ENCODE measurements at places on chromosomes 11 and 22. TPM values are rescaled to one million over a fixed set of nuclear protein-coding genes. Genes with fewer than 3 reads are reported as not detected.

Gene ARRB1
- total RNA-seq = 0.28 TPM

Gene KDM2A
- 28.5 TPM for total RNA-seq

Gene SIK3
- 12.2 TPM for total RNA-seq

Gene RAG1
- 0.99 TPM for total RNA-seq

Gene PGA4
- not detected for total RNA-seq

Gene THYN1
- total RNA-seq = 63.5 TPM

Gene GGTLC2
- total RNA-seq = not detected

Gene C11orf52
- total RNA-seq = 5.9 TPM

Gene TRPC6
- total RNA-seq = 0.63 TPM

Gene KCNE3
- not detected for total RNA-seq

Gene STX3
- 17.8 TPM for total RNA-seq

Gene LGR4
- total RNA-seq = 45.8 TPM

Gene UPK3A
- total RNA-seq = not detected

Gene MIOX
- not detected for total RNA-seq

Gene LRRN4CL
- total RNA-seq = 0.28 TPM

Gene RIMBP3B
- total RNA-seq = 0.14 TPM

Gene PIH1D2
- total RNA-seq = 1.3 TPM

Gene FOLH1
- total RNA-seq = 0.63 TPM

Gene RIBC2
- 0.46 TPM for total RNA-seq

Gene BCL2L13
- 41.6 TPM for total RNA-seq

Gene RTN4R
- 7.0 TPM for total RNA-seq

Measured in airway epithelial cell (primary cell).